ENCODE measurements at places on chromosomes 11 and 22. TPM values are rescaled to one million over a fixed set of nuclear protein-coding genes. Genes with fewer than 3 reads are reported as not detected.

OR51I1 gene
- not detected for total RNA-seq

SOX6 gene
- 0.09 TPM for total RNA-seq

SNAP29 gene
- total RNA-seq, result 6.0 TPM

OR5P2 gene
- total RNA-seq, result not detected

SLC6A5 gene
- total RNA-seq, result not detected

OR2D2 gene
- total RNA-seq, result not detected

ASPHD2 gene
- 1.2 TPM for total RNA-seq

APOBEC3H gene
- total RNA-seq, result not detected

VPREB1 gene
- total RNA-seq, result not detected

CHRM1 gene
- not detected for total RNA-seq

IRAG1 gene
- 0.79 TPM for total RNA-seq

NXPE4 gene
- total RNA-seq, result not detected

MPZL2 gene
- total RNA-seq, result 73.5 TPM

MYBPC3 gene
- total RNA-seq, result not detected
